ENCODE measurements at places on chromosomes 2 and 18.
A peak's percentile ranks its signal among the peaks of the same experiment; 100 is the strongest.

DNA sequence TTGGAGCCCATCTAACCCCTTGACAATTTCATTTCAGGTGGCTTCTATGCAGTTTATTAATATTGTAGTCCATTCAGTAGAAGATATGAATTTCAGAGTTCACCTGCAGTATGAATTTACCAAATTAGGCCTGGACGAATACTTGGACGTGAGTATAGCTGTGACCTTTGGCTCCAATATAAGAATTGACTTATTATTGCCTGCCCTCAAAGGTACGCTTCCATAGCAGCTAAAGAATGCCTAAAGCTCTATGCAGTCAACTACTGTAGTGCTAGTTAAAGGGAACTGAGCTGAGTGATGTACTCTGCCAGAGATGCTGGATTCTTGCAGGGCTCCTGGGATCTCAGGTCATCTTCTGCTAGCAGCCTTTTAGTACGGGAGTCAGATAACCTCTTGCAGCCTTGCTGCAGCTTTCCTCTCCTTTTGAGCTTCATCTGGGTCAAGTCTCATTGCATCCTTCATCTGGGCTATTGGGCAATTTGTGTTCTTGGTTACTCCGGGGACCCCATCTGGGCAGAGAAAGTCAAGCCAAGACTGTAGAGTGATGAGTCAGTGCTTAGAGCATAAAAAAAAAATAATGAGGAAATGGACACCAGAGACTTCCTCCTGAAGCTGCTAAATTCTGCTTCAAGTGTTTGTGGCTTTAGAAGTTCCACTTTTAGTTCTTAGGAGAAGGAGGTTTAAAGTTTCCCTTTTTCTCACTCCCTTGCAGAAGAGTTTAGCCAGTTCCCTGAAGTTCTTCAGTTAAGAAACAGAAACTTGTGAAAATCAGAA, 105.6 kb downstream of the PRPF40A start:
- no peak for DNase-seq

GRCh38 chr2:64945973-64946768, 43.0 kb upstream of the SLC1A4 start:
- DNase-seq: no peak

DNA sequence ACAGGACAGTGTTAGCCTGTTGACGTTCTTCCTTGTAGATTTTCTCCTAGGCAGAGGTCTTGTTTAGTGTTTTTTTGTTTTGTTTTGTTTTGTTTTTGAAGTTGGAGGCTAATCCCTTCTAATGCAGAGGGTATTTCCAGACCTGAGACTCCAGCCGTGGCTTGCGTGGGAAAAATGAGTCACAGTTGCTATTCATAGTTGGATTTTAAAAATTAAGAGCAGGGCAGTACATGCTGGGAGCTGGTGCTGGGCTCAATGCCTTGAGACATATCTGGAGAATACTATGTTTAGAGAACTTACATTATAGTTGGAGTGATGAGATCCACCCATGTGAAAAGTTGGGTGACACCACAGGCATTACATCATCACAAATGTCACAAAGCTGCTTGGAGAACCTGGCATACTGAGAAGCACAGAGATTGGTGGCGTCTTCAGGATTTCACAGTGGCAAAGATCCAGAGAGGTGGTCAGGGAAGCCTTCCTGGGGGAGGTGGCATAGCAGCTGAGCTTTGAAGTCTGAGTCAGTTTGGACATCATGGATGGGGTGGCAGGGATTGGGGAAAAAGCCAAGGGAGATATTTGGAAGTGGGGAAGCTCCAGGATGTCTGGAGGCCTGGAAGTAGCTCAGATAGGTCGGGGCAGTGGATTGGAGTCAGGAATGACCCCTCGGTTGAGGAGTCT, 249.4 kb downstream of the LOXHD1 start:
- DNase-seq: no peak

GRCh38 chr2:236585966-236586365, 16.3 kb downstream of the ACKR3 start:
- no peak for DNase-seq

GRCh38 chr18:22173221-22173927, 4.0 kb downstream of the GATA6 start:
- no peak for DNase-seq

GRCh38 chr2:191860760-191861466, 14.0 kb upstream of the CAVIN2 start:
- no peak for DNase-seq

DNA sequence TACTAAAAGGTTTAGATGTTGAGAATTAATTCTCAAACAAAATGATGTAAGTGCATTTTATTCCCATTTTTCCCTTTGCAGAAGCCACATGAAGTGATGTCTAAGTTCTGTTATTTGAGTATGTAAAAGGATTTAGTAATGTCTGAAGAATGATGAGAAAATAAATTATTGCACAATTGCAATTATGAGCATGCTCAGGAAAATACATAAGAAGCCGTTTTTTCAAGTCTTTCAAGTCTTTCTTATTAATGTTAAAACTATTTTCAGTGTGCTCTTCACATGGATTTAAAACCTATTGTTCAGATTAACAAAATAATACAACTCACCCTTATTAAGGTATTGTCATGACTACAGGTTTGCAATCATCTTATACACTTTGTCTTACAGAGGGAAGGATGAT, 331.4 kb upstream of the NETO1 start:
- DNase-seq: no peak

GRCh38 chr2:193837111-193837738, 1642.5 kb upstream of the TMEFF2 start:
- no peak for DNase-seq

- no peak for DNase-seq
Measured at GRCh38 chr18:6221602-6222014, 193.1 kb downstream of the L3MBTL4 start.

DNA sequence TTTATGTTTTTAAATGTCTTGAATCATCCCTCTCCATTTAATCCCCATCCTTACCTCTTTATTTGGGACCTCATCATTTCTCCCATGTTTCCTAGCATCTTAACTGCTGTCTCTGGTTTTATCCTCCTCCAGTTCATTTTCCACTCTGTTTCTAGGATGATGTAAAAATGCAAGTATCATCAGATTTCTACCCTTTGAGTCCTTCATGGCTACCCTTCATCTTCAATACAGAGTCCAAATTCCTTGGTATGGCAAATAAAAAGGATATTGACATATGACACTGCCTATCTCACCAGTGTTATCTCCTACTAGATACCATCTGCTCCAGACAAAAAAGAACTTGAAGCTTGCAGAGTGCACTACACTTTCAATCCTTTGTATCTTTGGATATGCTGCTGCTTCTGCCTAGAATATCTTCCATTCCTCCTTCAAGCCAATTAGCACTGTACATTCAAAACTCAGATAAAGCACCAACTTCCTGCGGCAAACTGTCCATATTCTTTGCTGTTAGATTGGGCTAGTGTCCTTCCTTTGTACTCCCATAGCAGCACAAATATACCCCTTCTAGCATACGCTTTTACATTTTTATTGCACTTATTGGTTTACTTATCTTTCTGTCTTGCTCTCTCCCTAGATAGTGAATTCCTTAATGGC, 24.6 kb upstream of the TLK1 start:
- DNase-seq: no peak

DNA sequence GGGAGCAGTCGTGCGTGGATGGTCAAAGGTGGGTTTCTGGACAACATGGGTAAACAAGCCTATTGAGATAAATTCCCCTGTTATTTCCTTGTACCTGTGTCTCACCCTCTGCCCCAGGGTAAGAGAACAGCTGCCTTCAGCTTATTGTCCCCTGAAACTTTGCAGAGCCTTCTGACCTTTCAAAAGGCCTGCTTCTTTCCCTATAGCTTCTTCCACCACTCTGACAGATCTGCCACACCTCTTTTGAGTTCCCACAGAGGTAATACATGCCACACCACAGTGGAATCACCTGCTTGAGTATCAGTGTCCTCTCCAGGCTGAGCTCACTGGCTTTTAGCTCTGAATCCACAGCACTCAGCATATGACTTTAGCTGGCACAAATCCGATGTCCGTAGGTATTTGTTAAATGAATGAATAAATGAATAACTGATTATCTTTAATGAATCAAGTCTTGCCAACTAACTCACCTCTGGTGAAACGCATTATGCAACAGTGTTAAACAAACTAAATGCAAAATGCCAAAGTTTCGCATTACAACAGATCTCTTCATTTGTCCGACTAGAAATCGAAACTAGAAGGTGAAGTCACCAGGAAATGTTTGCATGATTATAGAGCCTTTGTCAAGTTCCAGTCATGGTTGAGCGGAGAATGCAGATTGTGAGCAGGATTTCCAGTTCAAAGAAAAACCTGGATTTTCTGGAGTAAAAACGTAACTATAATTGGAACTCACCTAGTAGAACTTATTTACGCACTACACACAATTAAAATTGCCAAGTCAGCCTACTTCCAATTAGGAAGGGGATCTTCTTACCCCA, 16.4 kb downstream of the DYNAP start:
- peak; percentile 37 for DNase-seq

DNA sequence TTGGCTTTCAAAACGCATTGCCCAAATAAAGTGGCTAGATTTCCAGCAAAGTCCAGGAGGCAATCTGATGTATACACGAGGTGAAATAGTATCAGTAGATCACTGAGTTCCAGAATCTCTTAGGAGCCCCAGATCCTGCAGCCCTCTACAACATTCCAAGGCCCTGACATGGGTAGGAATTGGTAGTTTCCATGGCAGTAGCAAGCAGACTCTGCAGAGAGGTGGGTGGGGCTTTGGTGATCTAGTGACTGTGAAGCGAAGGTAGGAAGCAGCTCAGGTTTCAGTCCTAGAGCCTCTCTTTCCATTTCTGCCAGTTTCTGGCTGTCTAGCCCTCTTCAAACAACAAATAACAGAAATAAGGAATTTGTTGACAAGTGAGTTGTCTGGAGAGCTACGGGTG, 13.8 kb upstream of the SGPP2 start:
- DNase-seq: no peak

GRCh38 chr18:62612776-62613175, 90.0 kb downstream of the ZCCHC2 start:
- DNase-seq: no peak

DNA sequence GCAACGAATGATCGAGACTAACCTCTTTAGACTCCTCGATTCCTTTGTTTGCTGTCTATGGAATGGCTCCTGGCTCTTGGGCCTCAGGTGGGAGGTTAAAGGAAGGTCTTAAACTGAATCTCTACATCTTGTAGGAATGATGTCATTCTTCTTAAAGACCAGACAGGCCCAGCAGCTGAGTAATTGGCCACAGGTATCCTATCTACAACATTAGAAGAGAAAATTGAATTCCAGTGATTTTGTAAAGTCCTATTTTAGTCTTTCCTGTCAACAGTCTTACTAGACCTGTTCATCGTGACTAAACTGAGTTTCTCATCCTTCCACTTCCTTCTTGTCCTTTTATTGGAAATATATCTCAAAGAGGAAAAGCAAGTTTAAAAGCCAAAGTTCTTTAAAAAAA, 274.8 kb downstream of the ALPK2 start:
- no peak for DNase-seq

- no peak for DNase-seq
Measured at GRCh38 chr2:237213315-237214022, 127.8 kb downstream of the COPS8 start.

GRCh38 chr2:39494784-39495251, 57.7 kb upstream of the MAP4K3 start:
- DNase-seq: no peak

GRCh38 chr2:238796223-238796885, 51.5 kb upstream of the TWIST2 start:
- no peak for DNase-seq

DNA sequence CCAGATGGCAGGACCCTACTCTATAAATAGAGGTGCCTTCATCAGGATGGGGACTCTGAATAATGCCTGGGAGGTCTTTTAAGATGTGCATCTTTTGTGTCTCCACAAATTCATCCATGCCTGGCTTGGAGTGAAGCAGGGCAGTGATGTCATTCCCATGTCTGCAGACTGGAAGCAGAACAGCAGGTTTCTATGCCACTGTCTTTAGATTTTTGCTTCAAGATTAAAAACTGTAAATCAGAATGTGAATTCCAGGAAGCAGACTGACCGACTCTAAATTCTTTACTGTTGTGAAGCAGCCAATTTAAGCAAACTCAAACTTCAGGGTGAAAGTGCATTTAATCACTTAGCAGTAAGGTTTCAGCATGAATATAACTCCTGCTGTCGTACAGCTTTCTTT, 159.3 kb downstream of the SCG2 start:
- DNase-seq: no peak

- DNase-seq: no peak
Measured at GRCh38 chr2:96265349-96265839, 403 bp downstream of the TMEM127 start.

GRCh38 chr2:234954551-234954992, 2.8 kb downstream of the SH3BP4 start:
- no peak for DNase-seq

- no peak for DNase-seq
Measured at GRCh38 chr18:36706134-36706881, 122.5 kb downstream of the TPGS2 start.

DNA sequence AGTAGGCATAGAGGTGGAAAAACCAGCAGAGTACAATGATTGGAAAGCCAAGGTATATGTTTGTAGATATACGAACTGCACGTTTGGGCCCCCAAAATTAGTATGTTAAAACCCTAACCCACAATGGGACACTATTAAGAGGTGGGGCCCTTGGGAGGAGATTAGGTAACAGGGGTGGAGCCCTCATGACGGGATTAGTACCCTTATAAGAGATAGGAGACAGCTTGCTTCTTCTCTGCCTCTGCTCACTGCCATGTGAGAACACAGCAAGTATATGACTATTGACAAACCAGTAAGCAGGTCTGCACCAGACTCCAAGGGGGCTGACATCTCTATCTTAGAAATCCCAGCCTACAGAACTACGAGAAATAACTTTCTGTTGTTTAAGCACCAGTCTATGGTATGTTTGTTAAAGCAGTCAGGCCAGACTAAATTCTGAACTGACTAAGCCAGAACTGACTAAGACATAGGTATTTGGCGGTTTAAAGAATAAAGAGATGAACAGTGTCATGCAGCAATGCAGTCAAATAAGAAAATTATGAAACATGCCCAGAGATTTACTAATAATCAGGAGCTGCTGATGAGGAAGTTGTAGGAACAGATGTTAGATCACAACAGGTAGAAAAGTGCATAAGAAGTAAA, 182.9 kb downstream of the DYM start:
- DNase-seq: no peak

GRCh38 chr2:72143441-72144273, 4.0 kb downstream of the CYP26B1 start:
- no peak for DNase-seq

GRCh38 chr2:208648368-208648767, 241.8 kb downstream of the PTH2R start:
- no peak for DNase-seq

DNA sequence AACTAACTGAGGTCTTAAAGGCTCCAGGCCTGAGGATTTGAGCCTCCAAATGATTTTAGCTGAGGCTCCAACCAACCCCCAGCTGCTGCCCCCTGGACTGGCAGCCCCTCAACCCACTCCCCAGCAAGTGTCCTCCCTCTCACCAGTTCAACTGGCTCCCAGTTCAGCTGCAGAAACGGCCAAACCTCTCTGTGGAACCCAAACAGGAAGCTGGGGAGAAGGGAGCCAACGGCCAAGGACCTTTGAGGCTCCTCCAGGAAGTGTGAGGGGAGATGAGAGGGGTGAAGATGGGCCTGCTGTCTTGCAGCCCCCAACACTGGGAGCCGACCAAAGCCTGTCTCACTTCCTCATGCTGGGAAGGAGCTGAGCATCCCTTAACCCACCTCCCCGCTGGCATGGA, 24.9 kb downstream of the ZFP36L2 start:
- no peak for DNase-seq

GRCh38 chr2:234635284-234635683, 138.4 kb upstream of the ARL4C start:
- no peak for DNase-seq
